ENCODE measurements at places on chromosomes 11 and 22.

DNA sequence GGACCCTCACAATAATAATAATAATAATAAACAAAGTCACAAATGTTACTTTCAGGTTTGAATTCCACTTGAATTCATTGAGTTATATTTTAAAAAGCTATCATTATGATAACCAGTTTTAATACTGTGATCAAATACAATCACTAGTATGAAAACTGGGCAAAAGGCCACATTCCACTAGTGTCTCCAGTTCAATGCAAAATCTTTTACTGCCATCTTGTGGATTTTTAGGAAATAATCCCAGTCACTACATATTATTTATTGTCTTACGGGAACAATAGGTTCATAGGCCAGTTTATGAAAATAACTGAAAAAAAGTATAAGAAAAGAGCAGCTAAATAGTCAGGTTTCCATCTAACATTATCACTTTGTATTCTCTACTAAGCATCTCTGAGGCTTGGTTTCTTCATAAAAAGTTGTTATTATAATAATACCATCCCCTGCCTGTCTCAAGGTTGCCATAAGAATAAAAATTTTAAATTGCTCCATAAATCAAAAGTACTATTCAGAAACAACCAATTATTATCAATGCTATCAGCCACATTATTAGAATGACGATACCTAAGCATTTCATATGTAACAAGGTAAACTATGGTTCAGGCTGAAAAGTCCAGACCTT is 533.9 kb upstream of the CCDC90B start:
- DNase-seq: peak; percentile 84

GRCh38 chr22:37633625-37634416 is 5.6 kb upstream of the SH3BP1 start:
- DNase-seq: peak; percentile 69

DNA sequence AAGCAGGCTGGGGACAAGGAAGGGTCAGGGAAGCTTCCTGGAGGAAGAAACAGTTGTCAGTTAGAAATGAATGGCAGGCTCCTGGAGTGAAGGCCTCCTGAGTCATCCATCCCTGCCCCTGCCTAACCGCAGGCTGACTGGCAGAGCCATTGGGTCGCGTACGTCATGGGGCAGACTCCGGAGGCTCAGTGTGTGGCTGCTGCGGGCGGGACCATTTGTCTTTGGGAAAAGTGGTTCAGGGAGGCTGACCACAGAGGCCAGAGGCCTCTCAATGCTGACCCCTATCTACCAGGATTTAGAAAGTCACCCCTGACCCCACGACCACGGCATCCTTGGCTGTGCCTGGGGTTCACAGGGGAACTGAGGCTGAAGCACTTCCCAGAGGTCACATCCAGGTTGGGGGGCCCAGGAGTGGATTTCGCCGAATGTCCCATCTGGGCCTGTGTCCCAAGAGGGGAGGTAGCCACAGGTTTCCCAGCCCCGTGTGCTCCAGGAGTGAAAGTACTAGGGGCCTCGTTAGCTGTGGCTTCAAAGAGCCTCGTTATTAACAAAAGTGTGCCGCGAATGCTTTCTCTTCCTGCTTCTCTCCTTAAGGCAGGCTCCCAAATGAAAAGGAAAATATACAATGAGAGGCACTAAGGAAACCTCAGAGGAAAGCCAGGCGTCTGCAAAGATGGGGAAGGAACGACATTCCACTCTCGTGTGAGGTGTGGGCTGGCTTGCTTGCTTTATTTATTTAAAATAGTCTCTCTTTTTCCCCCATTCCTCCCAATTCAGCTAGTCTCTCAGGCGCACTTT is 58.9 kb downstream of the FLRT1 start:
- peak; percentile 49 for DNase-seq

DNA sequence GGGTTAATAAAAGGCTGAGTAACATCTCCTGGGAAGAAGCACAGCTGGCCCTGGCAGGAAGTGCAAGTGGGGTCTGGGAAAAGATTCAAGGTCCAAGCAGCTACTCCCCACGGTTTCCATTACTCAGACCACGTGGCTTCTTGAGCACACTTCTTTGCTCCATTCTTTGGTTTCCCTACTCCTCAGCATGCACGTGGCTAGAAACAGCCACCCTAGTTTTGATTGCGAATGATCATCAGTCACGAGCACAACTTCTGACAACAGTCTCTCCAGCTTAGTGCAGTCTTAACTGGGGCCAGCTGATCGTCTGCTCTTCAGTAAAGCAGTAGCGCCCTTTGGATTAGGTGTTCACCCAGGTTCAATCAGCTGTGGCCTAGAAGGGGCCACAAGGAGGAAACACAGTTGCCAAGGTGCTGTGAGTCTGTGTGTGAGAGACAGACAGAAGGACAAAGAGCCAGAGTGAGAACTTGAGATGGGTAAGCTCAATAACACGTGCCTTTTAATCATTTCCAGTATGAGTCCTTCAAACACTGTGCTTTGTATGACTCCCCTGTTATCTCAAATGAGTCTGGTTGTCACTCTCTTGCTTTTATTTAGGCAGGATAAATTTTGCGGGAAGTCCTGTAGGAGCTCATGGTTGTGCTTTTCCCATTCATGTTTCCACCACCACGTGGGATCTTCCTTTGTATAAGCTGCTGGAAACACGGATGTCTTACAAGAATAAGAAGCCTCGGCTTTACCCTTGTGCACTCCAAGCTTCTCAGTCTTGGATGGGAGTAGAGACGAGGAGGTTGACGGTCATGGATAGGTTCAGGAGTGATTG is 901 bp upstream of the PARVA start:
- peak; percentile 85 for DNase-seq

GRCh38 chr11:31199378-31199777 is 170.2 kb downstream of the DCDC1 start:
- no peak for DNase-seq

DNA sequence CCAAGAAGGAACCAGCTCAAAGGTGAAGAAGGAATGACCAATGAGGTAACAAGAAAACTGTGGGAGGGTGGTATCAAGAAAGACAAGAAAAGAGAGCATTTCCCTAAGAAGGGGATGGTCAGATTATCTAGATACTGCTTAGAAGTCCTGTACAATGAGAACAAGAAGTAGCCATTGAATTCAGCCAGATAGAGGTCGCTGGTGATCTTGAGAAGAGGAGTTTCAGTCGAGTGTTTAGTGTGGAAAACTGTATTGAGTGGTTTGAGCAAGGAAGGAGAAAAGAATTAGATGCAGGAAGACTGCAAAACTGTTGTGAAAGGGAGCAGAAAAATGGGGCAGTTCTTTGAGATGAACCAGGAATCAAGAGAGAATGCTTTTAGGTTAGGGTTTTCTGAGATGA is 74.6 kb upstream of the FAT3 start:
- peak; percentile 3 for DNase-seq

DNA sequence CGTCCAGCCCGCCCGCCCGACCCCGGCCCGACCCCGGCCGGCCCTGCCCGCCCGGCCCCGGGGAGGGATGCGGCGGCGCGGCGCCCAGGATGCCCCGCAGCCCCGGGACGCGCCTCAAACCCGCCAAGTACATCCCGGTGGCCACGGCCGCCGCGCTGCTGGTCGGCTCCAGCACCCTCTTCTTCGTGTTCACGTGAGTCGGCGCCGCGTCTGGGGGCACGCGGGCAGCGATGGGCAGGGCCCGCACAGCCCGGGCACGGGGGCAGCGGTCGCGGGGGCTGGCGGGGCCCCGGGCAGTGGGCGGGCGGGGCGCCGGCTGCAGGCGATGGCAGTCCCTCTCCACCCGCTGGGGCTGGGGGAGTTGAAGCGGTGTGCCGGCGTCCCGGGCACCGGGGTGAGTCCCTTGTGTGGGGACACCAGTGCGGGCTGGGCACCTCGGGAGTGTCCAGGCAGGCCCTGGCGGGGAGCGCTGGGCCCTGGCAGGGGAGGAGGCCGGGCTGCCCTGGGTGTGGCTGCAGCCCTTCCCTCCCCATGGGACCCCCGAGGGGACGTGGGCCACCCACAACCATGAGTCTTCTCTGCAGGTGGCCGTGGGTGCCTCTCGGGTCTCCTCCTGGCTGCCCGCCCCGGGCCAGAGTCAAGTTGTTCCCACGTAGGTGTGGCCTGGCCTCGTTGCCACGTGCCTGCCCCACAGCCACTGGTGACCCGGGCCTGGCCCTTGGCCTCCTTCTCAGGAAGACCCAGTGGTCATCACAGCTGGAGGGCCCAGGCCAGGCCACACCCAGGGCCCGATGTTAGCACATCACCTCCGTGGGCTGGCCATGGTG is 468 bp downstream of the ZDHHC8 start:
- DNase-seq: no peak

DNA sequence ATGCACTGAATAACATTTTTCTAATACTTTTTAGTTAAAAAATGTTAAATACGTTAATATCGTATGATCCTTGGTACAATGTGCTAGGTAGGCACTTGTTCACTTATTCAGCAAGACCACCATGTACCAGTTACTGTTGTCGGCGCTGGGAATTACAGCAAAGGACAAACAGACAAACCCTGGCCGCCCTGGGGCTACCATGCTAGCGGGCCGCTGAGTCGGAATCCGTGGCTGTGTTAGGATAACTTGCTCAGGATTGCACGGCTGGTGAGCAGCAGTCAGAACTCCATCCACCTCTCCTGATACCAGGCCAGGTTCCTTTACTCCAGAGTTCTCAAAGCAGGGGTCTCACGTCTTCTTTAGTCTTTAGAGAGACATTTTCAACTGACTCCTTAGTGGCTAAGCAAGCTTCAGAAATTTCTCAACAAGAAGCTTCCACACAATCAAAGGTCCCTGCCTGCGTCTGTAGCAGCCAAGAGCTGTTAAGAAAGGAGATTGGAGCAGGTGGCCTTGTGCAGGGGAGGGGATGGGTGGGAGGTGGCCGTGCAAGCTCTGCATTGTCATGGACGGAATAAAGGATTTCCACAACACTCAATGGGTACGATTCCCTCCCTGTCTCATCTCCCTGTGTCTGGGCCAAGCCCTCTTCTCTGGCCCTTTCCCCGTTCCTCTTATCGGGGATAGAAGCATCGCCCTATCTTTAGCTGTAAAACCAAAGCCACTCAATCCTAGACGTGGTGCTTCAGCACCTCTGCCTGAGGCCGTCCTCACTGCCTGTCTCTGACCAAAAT is 39.8 kb upstream of the NNMT start:
- DNase-seq: no peak

- DNase-seq: no peak
These were observed 120.1 kb downstream of the GALNT18 start for GRCh38 chr11:11501546-11502262.

GRCh38 chr22:27223317-27224177 is 566.2 kb downstream of the MIAT start:
- DNase-seq: peak; percentile 96

GRCh38 chr11:10638316-10638925 is 55.1 kb downstream of the IRAG1 start:
- peak; percentile 47 for DNase-seq

GRCh38 chr22:23898006-23898974 is 4.1 kb downstream of the MIF start:
- no peak for DNase-seq

- no peak for DNase-seq
These were observed 43.6 kb downstream of the BRD1 start for GRCh38 chr22:49783926-49784629.

DNA sequence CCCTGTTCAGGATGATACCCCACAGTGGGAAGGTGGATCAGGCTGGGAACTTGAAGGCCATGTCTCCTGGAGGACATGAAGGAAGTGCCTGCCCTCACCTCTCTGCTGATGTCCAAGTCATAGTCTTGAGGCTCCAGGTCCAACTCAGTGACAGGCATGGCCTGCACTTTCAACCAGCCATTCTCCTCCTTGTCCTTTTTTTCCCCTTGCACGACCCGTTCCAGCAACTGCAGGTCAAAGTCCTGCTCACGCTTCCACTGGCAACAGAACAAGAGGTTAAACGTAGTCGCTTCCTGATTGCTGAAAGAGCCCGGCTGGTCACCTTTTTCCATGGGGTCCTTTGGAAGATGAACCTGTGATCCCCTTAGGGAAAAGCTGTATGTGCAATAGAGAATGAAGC is 47.7 kb downstream of the C11orf58 start:
- no peak for DNase-seq

Measured in cardiac fibroblast (primary cell).